ENCODE measurements at places on chromosomes 3 and 15. TPM values are rescaled to one million over a fixed set of nuclear protein-coding genes. Genes with fewer than 3 reads are reported as not detected.

Gene TMEM42
- 4.9 TPM for total RNA-seq

Gene STAC
- total RNA-seq: 18.2 TPM

Gene UQCRC1
- total RNA-seq: 122 TPM

Gene TRANK1
- total RNA-seq: 18.8 TPM

Gene CPEB1
- total RNA-seq: 4.4 TPM

Gene ECE2
- total RNA-seq: 10.1 TPM

DNA sequence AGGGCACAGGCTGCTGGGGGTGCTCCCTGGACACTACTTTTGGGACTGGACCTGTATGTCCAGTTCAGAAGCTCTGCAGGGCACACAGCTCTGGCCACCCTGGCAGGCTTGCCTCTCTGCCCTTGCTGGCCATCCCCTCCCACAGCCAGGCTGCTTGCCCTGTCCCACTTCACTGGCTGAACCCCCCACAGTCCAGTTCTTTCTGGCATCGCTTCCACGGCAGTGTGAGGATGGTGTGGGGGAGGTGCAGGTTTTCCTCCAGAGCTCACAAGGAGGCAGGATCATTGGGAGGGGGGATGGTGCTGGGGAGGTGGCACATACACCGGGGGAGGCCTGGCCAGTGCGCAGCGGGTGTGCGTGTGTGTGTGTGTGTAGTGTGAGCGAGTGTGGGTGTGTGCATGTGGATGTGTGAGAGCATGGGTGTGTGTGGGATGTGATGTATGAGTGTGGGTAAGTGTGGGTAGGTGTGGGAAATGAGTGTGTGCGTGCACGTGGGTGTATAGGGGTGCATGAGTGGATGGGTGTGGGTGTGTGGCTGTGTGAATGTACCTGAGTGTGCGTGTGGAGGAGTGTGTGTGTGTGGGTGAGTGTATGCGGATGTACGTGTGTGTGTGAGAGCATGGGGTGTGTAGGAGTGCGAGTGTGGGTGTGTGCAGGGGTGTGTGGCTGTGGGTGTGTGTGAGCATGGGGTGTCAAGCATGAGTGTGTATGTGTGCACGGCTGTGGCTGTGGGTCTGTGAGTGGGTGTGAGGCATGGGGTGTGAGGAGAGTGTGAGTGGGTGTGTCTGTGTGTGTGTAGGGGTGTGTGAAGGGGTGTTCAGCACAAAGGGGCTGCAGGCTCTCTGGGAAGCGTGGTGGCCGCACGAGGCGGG is 155.2 kb downstream of the NSMCE3 start:
- no peak for DNase-seq

DNA sequence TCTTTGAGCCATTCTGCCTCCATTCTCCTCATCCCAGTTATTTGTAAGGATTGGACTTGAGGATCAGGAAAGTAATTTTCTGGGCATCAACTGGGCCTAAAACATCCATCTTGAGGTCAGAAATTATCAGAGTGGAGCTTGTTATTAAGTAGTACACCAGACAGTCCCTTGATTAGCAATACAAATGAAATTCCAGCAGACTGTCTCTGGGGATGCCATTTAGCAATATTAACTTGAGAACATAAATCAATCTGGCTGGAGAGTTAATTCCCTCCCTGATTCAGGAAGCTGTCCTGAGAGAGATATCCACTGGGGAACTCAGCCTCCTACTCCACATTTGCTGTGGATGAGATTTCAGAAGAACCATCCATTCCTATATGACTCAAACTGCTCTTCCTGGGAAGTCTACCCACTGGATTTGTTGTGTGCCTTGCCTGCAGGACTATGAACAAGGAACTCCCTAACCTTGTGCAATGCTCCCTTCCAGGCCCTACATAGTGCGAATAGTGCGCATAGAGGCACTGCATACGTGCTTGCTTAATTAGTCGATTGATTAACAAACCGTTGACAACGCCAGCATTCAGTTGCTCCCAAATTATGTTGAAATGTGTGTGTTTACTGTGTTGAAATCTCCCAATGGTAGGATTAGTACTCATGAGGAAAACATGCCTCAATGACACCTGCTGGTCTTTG is 36.1 kb upstream of the MTMR14 start:
- DNase-seq: no peak

- no peak for DNase-seq
Observed at GRCh38 chr3:158483701-158484235, 87.2 kb upstream of the MLF1 start.

GRCh38 chr15:85313339-85313738 is 67.1 kb upstream of the AKAP13 start:
- DNase-seq: no peak

DNA sequence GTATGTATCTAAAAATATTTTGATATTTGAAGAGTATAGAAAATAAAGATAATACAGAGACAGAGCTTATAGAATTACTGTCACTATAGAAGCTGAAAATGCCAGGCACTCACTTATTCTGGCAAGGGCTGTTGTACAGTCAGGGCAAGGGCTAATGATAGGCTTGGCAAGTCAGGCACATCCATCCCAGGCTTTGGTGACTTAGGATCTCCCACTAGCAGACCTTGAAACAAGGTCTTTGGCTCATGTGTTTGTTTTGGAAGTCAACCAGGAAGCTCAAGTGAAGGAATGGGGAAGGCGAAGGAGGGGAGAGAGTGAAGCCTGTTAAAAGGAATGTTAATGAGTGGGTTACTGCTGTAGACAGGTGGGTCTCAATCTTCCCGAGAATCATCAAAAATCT is 199.1 kb upstream of the SUCLG2 start:
- no peak for DNase-seq

DNA sequence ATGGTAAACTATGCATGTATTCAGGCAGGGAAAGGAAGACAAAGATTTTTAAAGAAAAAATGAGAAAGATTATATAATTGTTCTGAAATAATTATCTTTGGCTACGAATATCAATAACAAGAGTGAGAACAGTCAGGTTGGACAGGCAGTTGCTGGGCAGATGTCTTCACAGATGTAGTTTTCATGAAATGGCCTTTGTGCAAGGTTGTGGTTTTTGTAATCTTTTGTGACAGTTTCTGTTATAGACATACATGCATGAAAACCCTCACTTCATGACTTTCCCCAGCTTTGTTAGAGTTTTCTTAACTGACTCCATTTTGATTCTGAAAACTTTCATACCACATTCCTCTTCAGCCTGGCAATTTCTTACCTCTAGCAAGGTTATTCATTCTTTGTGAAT is 34.9 kb upstream of the SLC25A36 start:
- no peak for DNase-seq

DNA sequence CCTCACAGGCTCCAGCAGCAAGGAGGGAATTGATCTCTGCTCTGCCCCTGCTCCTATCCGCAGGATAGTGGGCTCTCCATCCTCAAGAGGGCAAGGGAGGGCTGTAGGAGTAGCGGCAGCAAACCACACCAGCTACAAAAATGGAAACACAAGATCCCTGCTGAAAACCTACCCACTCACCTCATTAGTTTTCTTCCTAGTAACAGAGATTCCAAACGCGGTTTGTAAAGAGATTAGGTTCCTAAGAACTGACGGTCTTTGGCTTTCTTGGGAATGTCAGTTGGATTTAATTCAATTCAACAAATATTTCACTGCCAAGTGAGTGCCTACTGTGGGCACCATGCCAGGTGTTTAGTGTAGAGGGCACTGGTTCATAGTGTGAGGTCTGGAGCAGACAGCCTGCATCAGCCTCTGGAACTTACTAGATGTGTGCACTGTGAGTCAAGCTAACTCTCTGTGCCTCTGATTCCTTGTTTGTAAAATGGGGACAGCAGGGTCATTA is 84.7 kb downstream of the MRPL46 start:
- no peak for DNase-seq

DNA sequence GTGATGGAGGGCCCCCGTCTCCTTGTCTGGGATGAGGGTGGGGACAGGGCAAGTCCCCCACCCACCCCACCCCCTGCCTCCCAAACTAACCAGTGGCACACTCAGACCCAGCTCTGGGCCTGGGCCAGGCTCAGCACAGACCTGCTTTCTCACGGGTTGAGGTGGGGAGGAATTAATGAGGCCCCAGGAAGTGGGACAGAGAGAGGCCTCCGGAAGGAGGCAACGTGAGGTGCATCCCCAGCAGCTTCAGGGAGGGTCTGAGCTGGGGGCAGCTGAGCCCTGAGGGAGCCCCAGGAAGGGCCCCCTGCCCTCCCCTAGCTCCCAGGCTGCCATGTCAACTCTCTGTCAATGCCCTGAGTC is 15.0 kb upstream of the GNAI2 start:
- no peak for DNase-seq

- DNase-seq: peak; percentile 58
Observed at GRCh38 chr15:44812029-44812517, 75.7 kb downstream of the TRIM69 start.

- no peak for DNase-seq
Observed at GRCh38 chr3:31579828-31580227, 47.1 kb downstream of the STT3B start.

DNA sequence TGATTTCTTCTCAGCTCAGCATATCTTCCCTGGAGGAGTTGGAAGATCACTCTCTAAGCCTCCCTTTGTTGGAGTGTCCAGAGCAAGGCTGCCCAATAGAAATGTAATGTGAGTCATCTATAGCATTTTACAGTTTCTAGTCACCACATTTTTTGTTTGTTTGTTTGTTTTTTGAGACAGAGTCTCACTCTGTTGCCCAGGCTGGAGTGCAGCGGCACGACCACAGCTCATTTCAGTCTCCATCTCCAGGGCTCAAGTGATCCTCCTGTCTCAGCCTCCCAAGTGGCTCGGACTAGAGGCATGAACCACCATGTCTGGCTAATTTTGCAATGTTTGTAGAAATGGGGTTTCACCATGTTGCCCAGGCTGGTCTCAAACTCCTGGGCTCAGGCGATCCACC is 21.3 kb downstream of the KLHL6 start:
- DNase-seq: no peak

DNA sequence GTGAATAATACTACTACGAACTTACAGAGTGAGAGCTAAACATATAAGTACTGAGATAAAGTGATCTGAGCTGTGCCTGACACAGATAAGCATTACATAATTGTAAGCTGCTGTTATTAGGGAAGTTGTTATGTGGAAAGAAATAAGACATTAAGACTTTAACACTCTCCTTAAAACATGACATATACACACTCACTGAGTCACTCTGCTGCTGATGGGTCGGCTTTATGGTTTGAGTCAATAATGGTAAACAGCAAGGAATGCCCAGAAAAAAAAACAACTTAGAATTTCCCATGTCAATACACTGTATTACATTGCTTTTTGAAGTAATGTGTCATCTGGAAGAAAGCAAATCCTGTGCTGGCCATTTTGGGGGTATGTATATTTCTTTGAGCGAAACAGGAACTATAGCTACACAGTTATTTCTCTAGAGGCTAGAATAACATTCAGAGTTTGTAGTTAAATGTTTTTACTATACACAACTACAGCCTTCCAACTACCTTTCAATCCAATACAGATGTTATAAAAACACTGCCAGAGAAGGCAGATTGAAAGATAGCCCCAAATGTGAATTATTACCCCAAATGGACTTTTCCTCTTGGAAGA is 22.8 kb upstream of the SPRED1 start:
- no peak for DNase-seq

DNA sequence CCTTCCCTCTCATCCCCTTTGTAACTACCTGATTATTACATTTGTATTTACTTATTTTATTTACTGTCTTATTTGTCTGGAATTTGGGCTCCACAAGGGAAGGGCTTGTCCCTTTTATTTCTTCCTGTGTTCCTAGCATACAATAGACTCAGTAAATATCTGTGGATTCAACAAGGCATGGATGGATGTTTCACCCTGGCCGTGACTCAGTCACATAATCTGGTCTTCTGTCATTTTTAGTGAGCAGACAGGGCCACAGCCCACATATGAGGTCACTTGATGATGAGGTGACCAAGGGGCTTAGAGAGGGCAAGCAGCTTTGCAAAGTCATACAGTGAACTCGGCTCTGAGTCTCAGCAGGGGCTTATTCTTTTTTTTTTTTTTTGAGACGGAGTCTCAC is 7.8 kb upstream of the DAG1 start:
- DNase-seq: no peak

DNA sequence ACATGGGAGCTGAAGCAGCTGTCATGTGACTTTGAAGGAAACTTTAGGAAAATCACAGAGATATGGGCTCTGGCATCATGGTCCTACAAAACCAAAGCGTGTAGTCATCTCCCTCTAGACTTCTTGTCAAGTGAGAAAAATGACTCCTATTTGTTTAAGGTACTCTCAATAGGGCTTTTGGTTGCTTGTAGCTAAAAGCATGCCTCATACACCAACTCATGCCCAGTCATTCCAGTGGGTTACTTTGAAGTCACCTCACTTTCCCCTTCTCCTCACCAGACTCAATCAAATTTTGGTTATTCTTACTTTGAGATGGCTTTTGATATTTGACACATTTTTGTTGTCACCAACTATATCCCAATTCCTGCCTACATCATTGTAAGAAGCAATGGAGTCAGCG is 81.6 kb downstream of the BOC start:
- no peak for DNase-seq

DNA sequence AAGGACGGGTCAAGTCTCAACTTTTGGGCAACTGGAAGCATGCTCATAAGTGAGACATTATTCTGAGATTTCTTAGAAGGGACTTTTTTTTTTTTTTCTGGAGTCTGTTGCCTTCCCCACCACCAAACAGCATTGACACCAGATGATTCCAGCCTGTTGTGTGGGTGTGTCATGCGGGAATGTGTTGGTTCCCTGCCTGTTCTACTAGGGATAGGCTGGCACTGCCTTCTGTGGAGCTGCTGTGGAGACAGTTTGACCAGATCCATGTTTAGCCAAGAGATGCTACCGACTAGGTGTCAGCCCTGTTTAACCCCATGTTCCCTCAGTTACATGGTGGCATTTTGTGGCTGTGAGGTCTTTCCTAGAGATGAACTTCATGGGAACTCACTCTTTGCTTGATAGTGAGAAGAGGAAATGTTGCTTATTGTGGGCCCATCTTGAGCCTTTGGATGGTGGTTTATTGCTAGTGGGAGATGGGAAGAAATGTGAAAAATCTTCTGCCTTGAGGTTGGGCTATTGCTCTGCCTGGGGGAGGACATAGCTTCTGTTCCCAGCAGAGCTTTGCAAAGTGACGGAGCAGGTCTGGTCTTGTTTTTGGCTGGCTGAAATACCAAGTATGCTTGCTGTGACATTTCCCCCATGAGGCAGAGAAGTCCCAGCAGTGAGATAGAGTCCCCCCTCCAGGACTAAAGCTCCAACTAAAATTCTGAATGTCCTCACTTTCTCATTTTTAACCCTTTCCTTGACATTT is 31.3 kb downstream of the TRAK1 start:
- no peak for DNase-seq

DNA sequence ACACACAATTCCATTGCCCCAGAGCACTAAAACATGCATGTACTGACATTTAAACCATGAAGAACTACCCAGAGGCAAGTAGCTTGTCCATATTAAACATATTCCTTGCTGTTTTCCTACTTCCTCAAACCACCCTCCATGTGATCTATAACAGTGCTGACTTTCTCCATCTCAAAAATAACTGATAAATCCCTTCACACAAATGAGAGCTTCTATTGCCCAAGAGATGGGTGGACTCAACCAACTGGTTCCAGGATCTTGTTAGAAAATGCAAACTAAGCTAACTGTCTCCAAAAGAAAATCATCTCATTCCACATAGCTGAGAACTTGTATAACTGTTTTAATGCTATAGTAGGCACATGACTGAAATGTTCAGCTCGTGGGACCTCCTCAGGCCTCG is 29.6 kb downstream of the DCLK3 start:
- DNase-seq: no peak

GRCh38 chr15:81948751-81949150 is 97.1 kb downstream of the MEX3B start:
- DNase-seq: no peak

- no peak for DNase-seq
Observed at GRCh38 chr3:4755566-4755965, 223.7 kb upstream of the BHLHE40 start.
